CMK (cell line): ENCODE measurements at places on chromosomes 16 and 17.

- no peak for DNase-seq
Observed at GRCh38 chr16:85286066-85286831, 174.0 kb upstream of the CIBAR2 start.

- no peak for DNase-seq
Observed at GRCh38 chr17:21297026-21297520, 12.6 kb downstream of the MAP2K3 start.

- DNase-seq: no peak
Observed at GRCh38 chr17:5511401-5512225, 25.2 kb downstream of the MIS12 start.

DNA sequence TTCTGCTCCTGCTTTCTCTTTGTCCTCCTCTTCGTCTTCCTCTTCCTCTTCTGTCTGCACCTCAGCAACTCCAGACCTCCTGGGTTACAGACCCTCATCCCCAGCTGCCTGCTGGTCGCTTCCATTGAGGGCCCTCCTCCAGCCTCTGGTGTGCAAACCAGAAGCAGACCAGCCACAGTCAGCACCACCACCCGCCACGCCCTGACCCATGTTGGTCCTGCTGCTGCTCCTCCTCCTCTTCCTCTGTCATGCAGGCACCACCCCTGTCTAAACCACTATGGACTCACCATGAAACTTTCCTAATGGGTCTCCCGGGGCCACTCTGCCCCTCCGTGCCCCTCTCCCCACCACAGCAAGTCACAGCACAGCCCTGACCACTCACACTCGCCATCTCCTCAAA, 11.4 kb upstream of the OGFOD3 start:
- no peak for DNase-seq

DNA sequence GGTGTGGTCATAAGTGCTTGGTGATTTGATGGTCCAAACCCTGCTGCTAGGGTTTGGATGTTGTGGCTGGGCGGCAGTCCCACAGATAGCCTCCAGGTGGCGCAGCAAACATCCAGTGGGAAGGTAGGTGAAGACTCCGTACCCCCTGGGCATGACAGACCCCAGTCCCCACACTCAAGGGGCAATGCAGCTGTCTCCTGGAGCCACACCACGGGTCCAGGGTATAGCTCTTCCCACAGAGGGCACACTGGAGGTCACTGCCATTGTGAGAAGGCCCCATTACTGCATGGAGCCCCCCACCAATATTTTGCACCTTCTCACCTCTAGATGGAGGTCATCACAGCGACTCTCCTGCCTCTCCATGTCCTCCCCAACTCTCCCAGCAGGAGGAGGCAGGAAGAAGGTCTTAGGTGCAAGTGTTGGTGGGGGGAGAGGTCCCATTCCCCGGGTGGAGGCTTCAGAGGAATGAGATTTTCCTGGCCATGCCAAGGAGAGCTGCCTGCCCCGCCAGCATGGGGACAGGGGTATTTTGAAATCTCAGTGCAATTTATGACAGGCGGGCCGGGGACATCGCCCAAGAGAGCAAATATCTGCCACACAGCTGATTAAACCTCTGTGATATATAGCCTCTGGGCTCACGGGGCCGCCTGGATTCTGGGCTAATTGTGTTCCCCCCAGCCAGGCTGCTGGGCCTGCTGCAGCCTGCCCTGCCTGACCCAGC, 17.1 kb upstream of the C17orf113 start:
- no peak for DNase-seq
